D721Med (cell line): ENCODE measurements at places on chromosomes 16 and 17.

DNA sequence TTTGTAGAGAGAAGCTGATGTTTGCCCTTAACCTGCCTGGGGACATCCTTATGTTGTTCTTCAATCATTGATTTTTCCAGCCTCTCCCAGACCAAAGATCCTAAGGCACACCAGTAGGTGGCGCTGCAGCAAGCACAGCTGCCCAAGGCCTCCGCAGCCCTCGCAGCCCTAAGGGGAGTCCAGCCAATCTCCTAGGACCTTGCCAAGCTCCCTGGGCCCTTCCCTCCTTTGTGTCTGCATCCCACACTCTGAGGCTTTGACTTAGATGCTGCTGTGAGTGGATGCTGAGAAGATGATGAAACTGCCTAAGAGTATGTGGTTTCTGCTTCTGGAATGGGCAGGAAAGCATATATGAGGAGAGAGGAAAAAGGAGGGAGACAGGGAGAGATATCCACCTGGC is 47.1 kb downstream of the SPACA3 start:
- no peak for DNase-seq

DNA sequence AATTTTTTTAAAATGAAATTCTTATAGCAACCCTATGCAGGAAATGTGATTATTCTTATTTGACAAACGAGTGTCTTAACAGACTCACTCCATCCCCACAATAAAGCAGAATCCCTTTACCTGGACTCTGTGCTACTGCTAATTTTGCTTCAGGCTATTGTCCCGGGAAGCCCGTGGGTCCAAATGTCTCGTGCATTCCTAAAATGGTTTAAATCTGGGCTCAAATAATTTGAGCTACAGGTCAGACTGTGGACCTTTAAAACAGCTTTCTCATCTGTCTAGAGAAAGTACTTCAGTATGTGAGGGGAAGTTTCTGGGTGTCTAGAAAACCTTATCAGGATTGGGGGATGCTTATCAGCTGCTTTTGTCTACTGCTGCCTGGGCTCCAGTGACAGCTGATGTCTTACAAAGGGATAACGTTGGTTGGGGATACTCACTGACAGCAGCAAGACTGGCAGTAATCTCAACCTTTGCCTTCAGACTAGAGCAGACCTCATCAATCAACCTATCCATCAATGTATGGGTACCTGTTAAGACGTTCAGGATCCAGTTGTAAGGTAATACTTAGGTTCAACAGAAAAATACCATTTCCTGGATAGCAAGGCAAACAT is 197.9 kb upstream of the CDH11 start:
- DNase-seq = no peak

- DNase-seq = no peak
Observed at GRCh38 chr17:82862737-82863382, 23.0 kb upstream of the ZNF750 start.

DNA sequence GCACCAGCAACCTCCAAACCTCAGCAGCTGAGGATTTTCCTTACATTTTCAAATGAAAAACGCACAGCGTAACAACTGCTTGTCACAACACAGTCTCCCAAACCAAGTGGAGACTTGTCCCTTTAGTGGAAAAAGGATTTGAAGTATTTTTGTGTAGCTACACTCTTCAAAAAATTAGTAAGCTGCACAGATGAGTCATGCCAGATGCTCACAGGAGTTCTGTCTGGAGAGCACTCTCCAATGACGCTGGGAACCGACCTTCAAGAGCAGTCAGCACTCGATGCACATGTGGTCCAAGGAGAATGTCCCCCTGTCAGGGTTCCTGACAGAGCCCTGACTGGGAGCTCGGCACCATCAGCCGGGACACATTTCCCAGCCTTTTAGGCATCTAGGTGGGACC is 39.8 kb downstream of the MAP1LC3B start:
- DNase-seq = no peak

DNA sequence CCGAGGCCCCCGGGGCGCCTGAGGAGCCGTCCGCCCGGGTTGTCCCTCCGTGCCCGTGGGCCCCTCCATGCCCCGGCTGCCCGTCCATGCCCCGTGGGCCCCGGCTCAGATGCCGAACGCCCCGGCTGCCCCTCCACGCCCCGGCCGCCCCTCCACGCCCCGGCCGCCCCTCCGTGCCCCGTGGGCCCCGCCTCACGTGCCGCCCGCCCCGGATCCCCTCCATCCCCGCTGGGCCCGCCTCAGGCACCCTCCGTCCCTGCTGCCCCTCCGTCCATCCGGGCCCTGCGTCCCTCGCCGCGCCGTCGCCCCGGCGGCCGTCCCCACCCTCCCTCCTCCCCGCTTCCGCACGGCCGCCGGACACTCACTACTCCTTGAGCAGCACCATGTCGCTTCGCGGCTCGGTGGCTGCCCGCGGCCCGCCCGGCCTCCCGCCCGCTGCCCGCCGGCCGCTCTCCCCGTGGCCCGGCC is 382 bp downstream of the PITPNA start:
- DNase-seq = no peak

- DNase-seq = no peak
Observed at GRCh38 chr16:49673442-49673841, 182.5 kb downstream of the ZNF423 start.

- DNase-seq = no peak
Observed at GRCh38 chr17:80171681-80172080, 1.9 kb downstream of the CARD14 start.

- no peak for DNase-seq
Observed at GRCh38 chr16:50278251-50278650, 11.9 kb downstream of the ADCY7 start.
